ENCODE measurements at places on chromosomes 1 and 21.

DNA sequence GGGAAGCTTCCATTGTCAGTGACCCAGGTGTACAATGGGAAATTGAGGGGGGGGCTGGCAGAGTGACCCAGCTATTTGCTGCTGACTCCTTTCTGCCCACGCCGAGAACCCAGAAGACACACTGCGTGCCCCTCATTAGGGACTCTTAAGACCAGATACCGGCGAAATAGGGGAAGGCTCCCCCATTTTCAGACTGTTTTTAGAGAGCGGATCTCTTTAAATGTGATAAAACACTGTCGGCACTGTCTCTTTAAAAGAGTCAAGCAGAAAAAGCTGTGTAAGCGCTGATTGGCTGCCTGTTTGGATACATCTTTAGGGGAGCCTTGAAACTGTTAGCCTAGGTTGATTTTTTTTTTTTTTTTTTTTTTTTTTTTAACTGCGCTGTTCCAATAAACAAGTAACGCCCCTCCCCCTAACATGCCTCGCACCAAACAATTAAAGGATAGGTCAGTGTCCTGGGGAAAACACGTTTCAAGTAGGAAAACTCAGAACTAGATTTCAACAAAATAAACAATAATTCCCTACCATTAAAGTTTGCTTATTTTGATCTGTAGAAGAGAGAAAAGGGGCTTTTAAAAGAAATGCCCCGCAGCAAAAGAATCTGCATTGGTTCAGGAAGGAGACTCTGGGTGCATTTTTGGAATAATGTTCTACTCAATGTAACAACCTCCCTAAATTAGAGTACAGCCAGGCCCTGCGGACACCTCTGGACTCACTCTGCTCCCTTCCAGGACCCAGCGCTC is 1.4 kb upstream of the SSBP3 start:
- peak; percentile 71 for DNase-seq

GRCh38 chr21:39628385-39628784 is 15.6 kb downstream of the B3GALT5 start:
- no peak for DNase-seq

GRCh38 chr1:230156068-230156467 is 89.0 kb downstream of the GALNT2 start:
- no peak for DNase-seq

DNA sequence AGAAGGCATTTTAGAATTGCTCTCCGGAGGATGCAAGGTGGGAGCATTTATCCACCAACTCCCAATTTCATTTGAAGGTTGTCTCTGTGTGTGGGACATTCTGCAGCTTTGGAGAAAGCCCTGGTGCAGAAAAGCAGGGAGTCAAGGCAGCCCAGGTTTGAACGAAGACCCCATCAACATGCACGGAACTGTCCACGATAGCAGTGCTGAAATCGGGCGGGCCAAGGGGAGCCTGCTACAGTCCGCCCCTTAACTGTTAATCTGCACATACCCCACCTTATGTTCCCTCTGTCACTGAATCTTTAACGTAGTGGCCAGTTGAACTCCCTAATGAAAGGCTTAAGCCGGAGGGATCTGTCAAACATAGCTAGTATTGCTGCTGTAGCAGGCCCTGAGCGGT is 68.8 kb upstream of the C1orf174 start:
- no peak for DNase-seq

GRCh38 chr1:3718764-3719163 is 33.5 kb upstream of the CCDC27 start:
- no peak for DNase-seq

- no peak for DNase-seq
These were observed 6.2 kb downstream of the BARHL2 start for GRCh38 chr1:90710579-90711536.

DNA sequence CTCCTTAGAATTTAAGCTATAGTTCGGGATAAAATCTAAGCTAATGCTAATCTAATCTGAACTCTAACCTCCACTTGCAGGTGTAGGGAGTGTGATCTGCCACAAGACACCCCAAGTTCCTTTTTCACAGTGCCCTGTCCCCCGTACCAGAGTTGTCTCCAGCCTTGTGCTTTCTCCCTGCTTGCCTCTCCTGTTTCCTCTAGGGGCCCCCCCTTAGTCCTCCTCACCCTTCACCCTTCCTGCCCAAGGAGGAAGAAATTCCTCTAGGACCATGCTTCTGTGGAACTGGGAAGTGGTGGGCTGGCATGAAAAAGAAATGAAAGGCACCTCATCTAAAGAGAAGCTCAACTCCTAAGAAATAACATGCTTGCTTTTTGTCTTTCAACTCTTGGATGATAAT is 50.2 kb upstream of the BCL9 start:
- DNase-seq, result no peak

DNA sequence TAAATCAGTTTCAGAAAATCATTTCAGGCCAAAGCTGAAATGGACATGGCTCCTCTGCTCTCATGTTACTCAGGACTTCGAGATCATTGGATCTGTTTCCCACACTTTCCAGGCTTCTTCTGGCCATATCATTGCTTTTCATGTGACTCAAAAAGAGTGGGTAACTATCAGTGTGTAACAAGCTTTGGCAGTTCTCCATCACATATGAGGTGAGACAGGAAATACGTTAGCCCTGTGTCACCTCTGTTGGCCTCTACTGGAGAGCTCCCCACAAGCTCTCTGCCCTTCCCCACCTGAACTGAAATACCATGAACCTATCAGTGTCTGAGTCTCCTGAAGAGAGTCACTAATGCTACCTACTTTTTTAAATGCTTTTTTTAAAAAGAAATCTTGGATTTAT is 128.2 kb downstream of the LBR start:
- no peak for DNase-seq

DNA sequence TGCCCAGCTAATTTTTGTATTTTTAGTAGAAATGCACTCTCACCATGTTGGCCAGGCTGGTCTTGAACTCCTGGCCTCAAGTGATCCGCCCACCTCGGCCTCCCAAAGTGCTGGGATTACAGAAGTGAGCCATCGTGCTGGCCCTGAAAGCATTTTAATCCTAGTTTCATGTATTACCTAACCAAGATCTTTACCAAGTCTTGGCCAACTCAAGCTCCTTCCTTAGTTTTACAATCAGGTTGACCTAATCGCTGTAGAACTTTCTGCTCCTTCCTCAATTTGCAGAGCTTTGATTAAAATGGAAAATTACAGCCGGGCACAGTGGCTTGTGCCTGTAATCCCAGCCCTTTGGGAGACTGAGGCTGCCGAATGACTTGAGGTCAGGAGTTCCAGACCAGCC is 3.2 kb upstream of the TMEM63A start:
- DNase-seq, result no peak
